ENCODE measurements at places on chromosomes 3 and 15. TPM values are rescaled to one million over a fixed set of nuclear protein-coding genes. Genes with fewer than 3 reads are reported as not detected.

The TM4SF18 gene
- 3.3 TPM for total RNA-seq

The SCN5A gene
- 11.4 TPM for total RNA-seq

The CACNA2D3 gene
- total RNA-seq = 1.8 TPM

The ATP13A5 gene
- total RNA-seq = not detected

The TNFAIP8L3 gene
- total RNA-seq = 0.67 TPM

Measured in H1 (cell line).